ENCODE measurements at places on chromosomes 13 and 19.

- no peak for DNase-seq
Measured at GRCh38 chr13:36910545-36910944, 9.5 kb downstream of the SMAD9 start.

- no peak for DNase-seq
Measured at GRCh38 chr13:88136098-88136790, 465.1 kb downstream of the SLITRK5 start.

DNA sequence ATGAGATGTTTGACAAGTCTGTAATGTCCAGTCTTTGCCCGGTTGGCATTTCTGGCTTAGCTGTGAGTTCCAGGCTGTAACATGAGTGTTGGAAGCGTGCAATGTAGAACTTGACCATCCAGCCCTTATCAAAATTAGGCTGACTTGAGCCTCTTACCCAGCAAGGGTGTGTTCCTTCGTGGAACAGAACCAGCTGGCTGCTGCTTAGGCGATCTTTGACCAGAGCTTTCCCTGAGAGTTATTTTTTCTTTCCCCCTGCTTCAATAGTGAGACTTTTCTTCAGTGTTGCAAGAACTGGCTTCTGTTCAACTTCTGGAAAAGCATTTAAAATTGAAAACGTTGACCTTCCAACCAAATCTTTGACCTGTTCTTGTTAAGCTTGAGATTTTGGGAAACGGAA, 6.5 kb downstream of the TNFSF13B start:
- DNase-seq, result no peak

- no peak for DNase-seq
Measured at GRCh38 chr13:30796631-30797601, 61.6 kb downstream of the ALOX5AP start.

GRCh38 chr19:16351133-16351809, 26.6 kb downstream of the KLF2 start:
- no peak for DNase-seq

DNA sequence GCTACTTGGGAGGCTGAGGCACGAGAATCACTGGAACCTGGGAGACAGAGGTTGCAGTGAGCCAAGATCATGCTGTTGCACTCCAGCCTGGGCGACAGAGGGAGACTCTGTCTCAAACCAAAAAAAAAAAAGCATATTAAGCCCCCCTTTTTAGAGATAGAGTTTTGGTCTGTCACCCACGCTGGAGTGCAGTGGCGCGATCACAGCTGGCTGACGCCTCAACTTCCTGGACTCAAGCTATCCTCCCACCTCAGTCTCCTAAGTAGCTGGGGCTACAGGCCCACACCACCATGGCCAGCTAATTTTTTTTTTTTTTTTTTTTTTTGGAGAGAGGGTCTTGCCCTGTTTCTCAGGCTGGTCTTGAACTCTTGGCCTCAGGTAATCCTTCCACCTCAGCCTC, 34.2 kb upstream of the MAP3K10 start:
- DNase-seq, result no peak

DNA sequence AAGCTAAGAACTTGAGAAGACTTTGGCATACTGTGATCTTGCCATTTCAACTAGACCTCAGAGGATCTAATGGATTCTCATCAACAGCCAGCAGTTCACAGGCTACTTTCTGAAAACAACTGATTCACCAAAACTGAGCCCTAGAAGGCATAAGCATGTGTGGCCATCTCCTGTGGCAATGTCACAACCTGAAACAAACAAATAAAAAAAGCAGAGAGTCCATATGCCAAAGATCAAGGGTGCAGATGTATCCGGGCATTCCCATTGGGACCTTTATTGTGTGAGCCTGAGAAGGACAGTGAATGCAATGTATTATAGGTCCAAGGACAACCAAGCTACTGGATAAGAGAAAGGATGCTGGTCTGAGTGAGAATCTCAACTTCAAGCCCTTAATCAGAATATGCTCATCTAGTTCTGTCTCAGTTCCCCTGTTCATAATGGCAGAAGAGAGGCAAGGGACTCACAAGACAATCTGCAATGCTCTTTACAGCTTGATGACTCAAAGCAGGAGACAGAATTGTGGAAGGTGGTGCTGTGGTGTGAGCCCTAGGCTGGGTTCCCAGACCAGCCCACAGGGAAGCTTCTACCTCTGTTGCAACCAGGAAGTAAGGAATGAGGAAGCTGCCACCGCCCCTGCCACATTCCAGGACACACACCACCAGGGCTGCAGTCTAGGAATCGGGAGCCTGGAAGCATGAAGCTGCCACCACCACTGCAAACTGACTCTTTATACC, 133.7 kb downstream of the RAP2A start:
- no peak for DNase-seq

DNA sequence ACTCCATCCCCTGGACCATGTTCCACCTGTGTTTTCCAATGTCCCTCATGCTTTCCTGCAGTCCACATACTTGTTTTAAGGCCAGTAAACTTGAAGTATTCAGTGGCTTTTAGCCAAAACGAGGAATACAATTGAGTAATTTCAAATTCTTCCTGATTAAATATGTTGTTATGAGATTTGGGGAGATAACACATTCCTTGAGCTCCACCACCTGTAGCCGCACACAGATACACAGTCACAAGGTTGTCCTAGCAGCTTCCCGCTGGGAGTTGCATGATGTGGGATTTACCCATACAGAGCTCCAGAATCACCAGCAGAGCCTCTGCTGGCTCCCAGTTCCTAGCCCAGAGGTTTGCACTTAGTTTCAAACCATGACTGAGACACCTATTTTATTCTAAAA, 53.6 kb upstream of the FRY start:
- no peak for DNase-seq

- no peak for DNase-seq
Measured at GRCh38 chr13:95360464-95361097, 59.3 kb upstream of the ABCC4 start.

GRCh38 chr13:97749174-97749573, 204.3 kb upstream of the IPO5 start:
- no peak for DNase-seq

DNA sequence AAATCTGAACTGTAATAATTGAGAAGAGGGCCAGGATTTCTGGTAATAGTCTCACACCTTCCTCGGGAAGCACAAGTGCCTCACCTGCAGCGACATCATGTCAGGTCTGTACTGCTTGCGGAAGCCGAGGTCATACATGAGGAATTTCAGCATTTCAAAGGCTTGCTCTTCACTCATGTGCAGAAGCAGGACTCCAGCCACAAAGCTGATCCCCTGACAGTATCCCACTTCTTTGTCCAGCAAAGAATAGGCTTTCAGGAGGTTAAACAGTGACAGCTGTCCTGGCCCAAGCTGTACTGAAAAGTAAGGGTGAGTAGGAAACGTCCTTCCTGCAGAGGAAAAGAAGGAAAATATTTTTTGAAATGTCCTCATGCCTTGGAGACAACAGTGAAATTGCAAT, 182.7 kb downstream of the TBC1D4 start:
- no peak for DNase-seq

GRCh38 chr13:48687249-48687648, 33.5 kb downstream of the CYSLTR2 start:
- no peak for DNase-seq

Data from liver (tissue), 10 donors.